ENCODE measurements at places on chromosomes 2 and 18. TPM values are rescaled to one million over a fixed set of nuclear protein-coding genes. Genes with fewer than 3 reads are reported as not detected.

- peaks cover 42% of the 10 kb centered on the region for H3K4me1 ChIP-seq
- H3K4me3 ChIP-seq, result no peak overlapping the region
- no peak for DNase-seq
Measured at GRCh38 chr2:33108483-33109443, 162.0 kb downstream of the LTBP1 start.

DNA sequence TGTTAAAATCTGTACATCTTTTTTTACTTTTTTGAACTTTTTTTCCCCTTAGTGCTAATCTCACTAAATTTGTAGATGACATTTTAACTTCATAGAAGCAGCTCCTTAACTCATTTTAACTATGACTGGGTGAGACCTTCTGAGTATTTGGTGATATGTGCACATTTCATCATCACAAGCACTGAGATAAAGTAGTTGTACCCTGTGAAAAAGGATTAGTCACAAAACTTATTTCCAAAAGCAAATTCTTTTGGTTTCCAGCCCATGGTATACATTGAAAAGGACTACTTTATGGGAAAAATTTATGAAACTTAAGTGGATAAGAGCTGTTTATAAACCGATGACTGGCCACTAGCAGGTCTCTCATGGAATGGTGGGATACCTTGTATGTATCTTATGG, 581.5 kb downstream of the PLCL1 start:
- no peaks in the 10 kb centered on the region for H3K36me3 ChIP-seq
- H3K27ac ChIP-seq, result no peak overlapping the region

RAMP1 gene
- 4.4 TPM for total RNA-seq

C1D gene
- 24.8 TPM for total RNA-seq

WDCP gene
- 8.3 TPM for total RNA-seq
